ENCODE measurements at places on chromosomes 13 and 19.

DNA sequence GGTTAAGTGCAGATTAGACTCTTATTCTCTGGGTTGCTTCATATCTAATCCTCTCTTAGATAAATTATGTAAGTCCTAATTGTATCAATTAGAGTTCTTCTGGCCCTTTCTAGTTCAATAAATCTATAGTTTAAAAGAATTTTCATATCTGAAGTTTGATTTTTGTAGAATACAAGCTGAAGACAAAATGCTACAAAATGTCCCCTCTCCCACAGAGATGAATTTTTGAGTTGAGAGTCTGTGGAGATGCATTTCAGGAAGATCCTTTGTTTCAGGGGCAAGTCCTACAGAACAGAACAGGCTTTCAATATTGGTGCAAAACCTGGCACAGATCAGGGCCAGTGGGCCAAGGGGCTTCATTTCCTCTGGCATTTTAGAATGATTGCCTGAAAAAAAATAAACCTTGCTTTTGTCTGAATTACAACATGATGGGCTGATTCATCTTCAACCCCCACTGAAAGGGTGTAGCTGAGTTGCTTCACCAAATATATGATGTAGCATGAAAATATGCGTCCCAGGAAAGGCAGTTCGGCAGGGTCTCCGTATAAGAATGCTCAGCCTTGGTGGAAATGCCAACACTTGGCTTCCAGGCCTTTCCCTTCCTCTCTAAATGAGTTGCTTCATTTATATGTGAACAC, 6.4 kb upstream of the IPO5 start:
- DNase-seq: peak; percentile 92

DNA sequence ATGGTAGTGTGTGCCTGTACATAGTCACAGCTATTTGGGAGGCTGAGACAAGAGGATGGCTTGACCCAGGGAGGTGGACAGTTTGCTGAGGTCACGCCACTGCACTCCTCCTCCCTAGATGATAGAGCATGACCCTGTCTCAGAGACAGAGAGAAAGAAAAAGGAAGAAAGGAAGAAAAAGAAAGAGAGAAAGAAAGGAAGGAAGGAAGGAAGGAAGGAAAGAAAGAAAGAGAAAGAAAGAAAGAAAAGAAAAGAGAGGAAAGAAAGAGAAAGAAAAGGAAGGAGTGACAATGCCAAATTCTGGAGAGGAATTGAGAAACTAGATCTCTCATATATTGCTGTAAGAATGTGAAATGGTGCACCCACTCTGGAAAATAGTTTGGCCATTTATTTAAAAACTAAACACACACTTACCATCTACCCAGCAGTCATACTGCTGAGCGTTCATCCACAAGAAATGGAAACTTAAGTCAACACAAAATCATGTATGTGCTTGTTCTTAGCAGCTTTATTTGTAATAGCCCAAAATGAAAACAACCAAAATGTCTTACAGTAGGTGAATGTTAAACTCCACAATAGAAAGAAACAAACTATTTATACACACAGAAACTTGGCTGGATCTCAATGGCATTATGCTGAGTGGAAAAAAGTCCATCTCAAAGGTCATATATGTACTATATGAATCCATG, 7.5 kb downstream of the TEX101 start:
- peak; percentile 78 for DNase-seq

GRCh38 chr19:4597975-4598671, 38.6 kb upstream of the SEMA6B start:
- DNase-seq: peak; percentile 8

GRCh38 chr13:106029676-106030290, 505.7 kb downstream of the EFNB2 start:
- no peak for DNase-seq

DNA sequence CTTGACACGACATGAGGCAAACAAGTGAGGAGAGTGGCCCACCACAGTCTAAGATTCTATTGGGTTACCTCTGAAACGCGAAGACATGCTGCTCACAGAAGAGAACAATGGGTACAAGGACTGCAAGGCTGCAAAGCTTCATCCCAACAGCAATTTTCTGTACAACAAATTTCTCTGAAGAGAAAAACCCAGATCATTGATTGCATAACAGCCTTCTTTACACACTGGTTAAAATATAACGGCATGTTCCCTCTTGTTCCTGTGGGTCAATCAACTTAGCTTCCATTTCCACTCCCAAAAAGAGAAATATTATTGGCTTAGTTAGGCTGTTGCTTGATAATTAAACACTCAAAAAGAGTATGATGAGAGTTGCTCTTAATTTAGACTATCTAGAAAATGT, at the start of gene CPB2:
TSS of gene CPB2 (minus strand) at position 166 of the 400 bp plus-strand sequence. CDS start at position 142, 24 bp downstream.
- no peak for DNase-seq

- DNase-seq: no peak
These were observed 4.0 kb downstream of the NOP53 start for GRCh38 chr19:47749326-47749725.

DNA sequence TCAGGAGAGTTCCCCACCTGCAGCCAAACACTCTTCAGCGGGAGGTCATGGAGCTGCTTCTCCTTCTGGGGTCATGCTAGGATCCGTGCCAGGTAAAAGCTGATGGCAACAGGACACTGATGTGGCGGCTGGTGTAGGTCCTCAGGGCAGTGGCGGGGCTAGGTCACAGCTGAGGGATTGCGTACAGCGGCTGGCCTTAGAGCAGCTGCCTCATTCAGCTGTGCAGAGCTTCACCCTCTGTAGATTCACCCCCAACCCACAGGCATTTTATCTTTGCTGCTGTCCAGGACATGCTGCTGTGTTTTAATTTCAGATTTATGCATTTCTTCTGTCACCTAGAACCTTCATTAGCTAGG, 2.3 kb downstream of the MCF2L start:
- no peak for DNase-seq

DNA sequence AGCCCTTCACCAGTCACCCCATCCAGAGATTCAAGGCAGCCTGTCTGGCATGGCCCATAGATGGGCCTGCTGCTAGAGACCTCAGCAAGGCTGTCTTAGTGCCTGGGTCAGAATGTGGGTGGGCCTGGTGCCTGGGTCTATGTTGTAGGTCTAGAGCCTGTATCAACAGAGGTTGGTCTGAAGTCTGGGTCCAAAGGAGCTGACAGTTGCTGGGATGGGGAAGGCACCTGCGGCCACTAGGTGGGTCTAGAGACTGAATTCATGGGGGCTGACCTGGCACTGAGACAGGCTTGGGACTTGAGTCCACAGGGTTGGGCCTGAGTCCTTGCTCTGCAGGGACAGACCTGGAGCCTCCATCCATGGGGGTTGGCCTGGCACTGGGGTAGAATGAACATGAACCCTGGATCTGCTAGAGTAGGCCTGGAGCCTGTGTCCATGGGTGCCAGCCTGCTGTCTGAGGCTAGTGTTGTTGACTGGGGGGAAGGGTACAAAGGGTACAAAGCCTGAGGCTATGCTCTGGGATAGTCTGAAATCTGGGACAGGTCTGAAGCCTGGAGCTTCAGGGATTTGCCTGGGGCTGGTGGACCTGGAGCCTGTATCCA, 516.8 kb downstream of the OLFM4 start:
- DNase-seq: no peak

DNA sequence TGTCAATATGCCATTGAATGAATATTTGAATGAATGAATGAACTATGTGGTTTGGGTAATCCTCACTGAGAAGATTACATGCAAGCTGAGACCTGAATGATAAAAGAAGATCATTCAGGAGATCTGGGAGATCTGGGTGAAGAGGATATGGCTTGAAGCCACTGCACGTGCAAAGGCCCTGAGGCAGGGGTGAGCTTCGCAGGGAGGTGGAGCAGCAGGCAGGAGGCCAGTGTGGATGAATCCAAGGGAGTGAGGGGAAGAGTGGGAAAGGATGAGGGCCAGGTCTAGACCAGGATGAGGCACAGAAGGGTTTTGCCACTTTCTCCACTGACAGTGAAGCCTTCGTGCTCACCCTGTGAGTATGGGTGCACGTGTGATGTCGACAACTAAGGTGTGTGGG, 49.9 kb downstream of the ERICH4 start:
- DNase-seq: no peak

DNA sequence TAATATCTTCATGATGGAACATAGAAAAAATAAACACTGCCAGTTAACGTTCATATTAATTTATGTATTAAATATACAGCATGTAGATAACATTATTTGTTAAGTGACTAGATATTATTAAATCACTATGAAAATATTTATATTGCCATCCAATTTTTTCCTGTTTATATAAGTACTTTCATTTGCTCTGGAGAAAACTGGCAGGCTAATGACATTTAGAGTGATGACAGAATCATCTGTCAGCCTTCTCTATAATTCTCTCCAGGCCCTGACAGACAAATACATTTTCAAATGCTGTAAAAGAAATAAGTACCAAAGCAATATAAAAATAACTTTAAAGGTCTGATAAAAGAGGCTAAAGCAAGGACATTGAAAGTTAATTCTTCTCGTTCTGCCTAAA, 2556.7 kb upstream of the PCDH20 start:
- DNase-seq: no peak

- no peak for DNase-seq
These were observed 654.9 kb downstream of the FGF9 start for GRCh38 chr13:22325761-22326160.

- DNase-seq: no peak
These were observed 17.4 kb downstream of the PPFIA3 start for GRCh38 chr19:49136771-49137171.

GRCh38 chr19:46616631-46617322, 8.1 kb downstream of the PTGIR start:
- DNase-seq: peak; percentile 40

DNA sequence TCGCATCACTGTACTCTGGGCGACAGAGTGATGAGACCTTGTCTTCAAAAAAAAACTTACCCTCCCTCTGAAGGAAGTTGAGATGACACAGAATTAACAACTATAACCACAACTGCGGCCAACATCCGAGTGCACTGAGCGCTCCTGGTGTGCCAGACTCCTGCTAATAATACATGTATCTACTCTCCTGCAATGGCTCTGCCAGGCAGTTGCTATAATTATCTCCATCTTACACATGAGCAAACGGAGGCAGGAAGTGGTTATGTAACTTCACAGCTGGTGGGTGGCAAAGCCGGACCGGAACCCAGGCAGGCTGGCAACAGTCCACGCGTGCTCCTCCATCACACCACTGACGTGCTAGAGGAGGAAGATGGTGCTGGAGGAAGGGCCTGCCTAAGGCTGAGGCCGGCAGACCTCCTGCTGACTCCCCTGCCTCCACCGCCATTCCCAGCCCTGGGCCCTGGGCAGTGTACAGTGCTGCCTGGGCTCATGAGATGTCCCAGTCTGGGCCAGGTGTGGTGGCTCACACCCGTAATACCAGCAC, 12.6 kb downstream of the XRCC1 start:
- peak; percentile 41 for DNase-seq

GRCh38 chr13:48112896-48113755, 18.2 kb upstream of the MED4 start:
- peak; percentile 12 for DNase-seq

DNA sequence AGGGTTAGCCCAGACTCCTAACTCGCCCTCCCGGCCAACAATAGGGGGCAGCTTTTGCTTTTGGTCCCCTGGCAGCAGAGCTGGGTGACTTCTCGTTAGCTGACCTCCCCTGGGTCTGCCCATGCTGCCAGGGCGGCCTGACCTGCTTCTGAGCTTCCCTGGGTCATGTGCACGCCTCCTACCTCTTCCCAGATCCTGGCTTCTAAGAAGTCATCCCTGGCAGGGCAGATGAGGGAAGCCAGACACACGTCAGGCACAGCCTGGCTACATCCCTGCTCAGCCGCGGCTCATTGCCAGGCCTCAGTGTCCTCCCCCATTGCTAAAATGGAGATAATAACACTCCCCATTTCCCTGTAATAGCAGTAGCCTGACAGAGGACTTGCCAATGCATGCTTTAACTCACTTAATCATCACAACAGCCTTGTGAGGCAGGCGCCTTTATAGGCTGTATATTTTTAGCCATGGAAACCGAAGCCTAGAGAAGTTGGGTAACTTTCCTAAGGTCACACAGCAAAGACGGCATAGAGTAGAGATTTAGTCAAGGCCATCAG, 2.1 kb downstream of the KCNK6 start:
- peak; percentile 93 for DNase-seq

GRCh38 chr13:97569841-97570240, 135.9 kb downstream of the RAP2A start:
- DNase-seq: no peak

GRCh38 chr19:49840736-49841249, 10.2 kb upstream of the PTOV1 start:
- DNase-seq: no peak

GRCh38 chr19:45794627-45795026, 2.0 kb upstream of the DMWD start:
- DNase-seq: no peak

- DNase-seq: peak; percentile 22
These were observed at the start of gene ATP1A3 for GRCh38 chr19:41993612-41994483. Gene ATP1A3, minus strand, starts transcription at chr19:41994230. Its CDS starts 154 bp downstream, at chr19:41994076.

- peak; percentile 29 for DNase-seq
These were observed 379.2 kb upstream of the MIR17HG start for GRCh38 chr13:90968166-90968904.

- peak; percentile 41 for DNase-seq
These were observed 7.3 kb upstream of the SBK3 start for GRCh38 chr19:55552620-55553019.

DNA sequence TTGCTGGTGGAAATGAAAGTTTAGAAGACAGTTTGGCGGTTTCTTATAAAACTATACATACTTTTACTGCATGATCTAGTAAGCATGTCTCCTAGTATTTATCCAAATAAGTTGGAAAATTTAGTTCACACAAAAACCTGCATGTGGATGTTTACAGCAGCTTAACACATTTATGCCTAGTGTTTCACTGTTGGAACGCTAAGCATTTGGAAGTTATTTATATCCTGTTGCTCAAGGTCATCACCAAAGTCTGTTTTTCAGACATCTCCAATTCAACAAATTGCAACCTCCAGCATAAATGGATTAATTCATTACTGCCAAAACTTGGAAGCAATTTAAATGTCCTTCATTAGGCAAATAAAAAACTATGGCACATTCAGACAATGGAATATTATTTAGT, 461.8 kb downstream of the SUCLA2 start:
- DNase-seq: no peak

DNA sequence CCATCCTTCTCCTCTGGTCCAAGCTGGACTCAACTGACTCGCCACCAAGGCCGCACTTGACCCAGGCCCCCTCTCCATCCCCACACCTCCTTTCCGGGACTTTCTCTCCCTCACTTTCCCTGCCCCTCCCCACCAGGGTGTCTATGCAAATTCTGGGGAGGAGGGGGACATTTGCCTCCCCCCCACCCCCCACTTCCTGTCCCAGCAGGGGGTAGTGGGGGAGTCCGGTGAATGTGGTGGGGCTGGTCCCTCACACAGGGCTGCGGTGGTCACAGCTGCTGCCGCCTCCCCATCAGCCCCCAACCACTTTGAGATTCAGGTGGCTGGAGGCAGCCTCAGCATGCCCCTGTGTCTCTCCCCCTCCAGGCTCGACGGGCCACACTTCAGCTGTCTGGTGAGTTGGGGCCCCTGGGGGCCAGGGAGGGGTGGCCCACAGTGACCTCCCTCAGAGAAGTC, 870 bp downstream of the SPIB start:
- no peak for DNase-seq

Data from bronchial epithelial cell (primary cell).